Natural killer cell (primary cell): ENCODE measurements at places on chromosomes 2 and 18. TPM values are rescaled to one million over a fixed set of nuclear protein-coding genes. Genes with fewer than 3 reads are reported as not detected.
A peak's percentile ranks its signal among the peaks of the same experiment; 100 is the strongest.

Gene CDH2
- total RNA-seq = 0.35 TPM

Gene FARSB
- 9.7 TPM for total RNA-seq

Gene SLC16A14
- total RNA-seq = 0.23 TPM

Gene IL37
- total RNA-seq = not detected

Gene LAMA1
- not detected for total RNA-seq

Gene CD207
- total RNA-seq = not detected

Gene RAB6C
- total RNA-seq = 0.09 TPM

Gene PTPN4
- total RNA-seq = 283 TPM

Gene TMEM150A
- total RNA-seq = 10.9 TPM

Gene TRIB2
- total RNA-seq = 84.5 TPM

Gene TUBB6
- 0.97 TPM for total RNA-seq

Gene IL36G
- not detected for total RNA-seq

- H3K27ac ChIP-seq = no peak overlapping the region
- H3K36me3 ChIP-seq = peaks cover 42% of the 10 kb centered on the region
- DNase-seq = no peak
- no peak overlapping the region for H3K4me3 ChIP-seq
- no peaks in the 10 kb centered on the region for H3K27me3 ChIP-seq
Measured at GRCh38 chr18:68713131-68713530, 1.8 kb downstream of the TMX3 start.

DNA sequence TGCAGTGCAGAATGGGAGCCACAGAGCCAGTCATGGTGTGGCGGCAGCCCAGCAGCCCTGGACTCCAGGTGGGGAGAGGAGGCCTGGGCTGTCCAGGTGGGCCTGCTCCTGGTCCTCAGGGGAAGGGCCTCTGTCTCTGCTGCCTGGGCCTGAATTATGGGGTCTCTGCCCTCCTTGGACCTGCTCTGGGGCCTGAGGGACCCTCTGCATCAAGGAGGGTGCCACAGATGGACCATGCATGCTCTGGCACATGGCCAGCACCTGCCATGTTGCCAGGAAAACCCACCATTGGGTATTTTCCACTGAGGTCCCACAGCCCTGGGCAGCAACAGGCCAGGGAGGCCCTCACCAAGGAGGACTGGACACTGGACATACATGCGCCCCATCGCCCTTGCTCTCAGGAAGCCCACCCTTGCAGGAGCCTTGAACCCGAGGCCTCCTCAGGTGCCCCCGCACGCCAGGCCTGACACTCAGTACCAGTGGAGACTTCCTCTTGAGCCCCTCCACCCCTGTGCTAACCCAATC is 107.1 kb downstream of the NDUFA10 start:
- H3K27ac ChIP-seq = no peak overlapping the region
- H3K27me3 ChIP-seq = no peaks in the 10 kb centered on the region
- no peak for DNase-seq
- peaks cover 7% of the 10 kb centered on the region for H3K4me1 ChIP-seq
- H3K36me3 ChIP-seq = no peaks in the 10 kb centered on the region
- H3K4me3 ChIP-seq = no peak overlapping the region

- H3K4me1 ChIP-seq = peaks cover 18% of the 10 kb centered on the region
- DNase-seq = peak; percentile 40
- H3K36me3 ChIP-seq = no peaks in the 10 kb centered on the region
- no peaks in the 10 kb centered on the region for H3K27me3 ChIP-seq
- H3K4me3 ChIP-seq = peak overlapping the region; percentile 45
Measured at GRCh38 chr18:48539406-48540250, 797 bp downstream of the CTIF start.

DNA sequence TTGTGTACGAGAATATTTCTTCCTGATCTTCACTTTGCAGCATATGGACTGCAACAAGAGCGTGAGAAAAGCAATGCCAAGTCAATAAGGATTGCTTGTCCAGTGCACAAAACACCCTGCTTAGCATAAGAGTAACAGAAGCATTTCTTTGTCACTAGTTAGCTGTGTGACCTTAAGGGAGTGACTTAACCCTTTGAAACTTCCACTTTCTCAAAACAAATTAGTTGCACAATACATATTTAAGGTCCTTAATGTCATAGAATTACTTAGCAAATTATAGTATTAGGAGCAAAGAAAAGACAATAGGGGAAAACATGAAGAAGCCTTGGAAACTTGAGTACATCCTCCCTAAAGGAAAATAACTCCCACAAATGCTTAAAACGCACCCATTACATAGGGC is 230.1 kb downstream of the RNF152 start:
- no peaks in the 10 kb centered on the region for H3K27me3 ChIP-seq
- H3K4me3 ChIP-seq = no peak overlapping the region
- H3K4me1 ChIP-seq = no peaks in the 10 kb centered on the region
- H3K27ac ChIP-seq = no peak overlapping the region
- no peak for DNase-seq
- no peaks in the 10 kb centered on the region for H3K36me3 ChIP-seq

- H3K4me3 ChIP-seq = no peak overlapping the region
- H3K4me1 ChIP-seq = peaks cover 9% of the 10 kb centered on the region
- DNase-seq = no peak
Measured at GRCh38 chr2:176493909-176494308, 224.7 kb downstream of the MTX2 start.

DNA sequence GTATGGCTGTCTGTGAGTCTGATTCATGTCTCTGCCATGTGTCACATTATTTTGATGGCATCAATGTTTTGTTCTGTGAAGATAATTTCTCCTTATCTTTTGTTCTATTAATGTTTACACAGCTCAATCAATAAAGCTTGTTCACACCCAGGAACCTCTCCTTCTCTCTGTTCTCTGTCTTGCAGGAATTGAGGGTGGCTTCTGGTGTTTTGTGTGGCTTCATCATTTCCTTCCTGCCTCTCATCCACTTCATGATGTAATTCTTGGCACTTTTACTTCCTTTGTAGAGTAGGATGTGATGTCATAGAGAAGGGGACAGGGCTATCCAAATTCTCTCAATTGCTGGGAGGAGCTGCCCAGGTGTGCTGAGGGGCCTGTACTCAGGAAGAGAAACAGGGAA is 27.2 kb downstream of the ASXL3 start:
- DNase-seq = no peak
- no peak overlapping the region for H3K4me3 ChIP-seq
- H3K36me3 ChIP-seq = no peaks in the 10 kb centered on the region
- H3K27me3 ChIP-seq = no peaks in the 10 kb centered on the region
- H3K4me1 ChIP-seq = no peaks in the 10 kb centered on the region

DNA sequence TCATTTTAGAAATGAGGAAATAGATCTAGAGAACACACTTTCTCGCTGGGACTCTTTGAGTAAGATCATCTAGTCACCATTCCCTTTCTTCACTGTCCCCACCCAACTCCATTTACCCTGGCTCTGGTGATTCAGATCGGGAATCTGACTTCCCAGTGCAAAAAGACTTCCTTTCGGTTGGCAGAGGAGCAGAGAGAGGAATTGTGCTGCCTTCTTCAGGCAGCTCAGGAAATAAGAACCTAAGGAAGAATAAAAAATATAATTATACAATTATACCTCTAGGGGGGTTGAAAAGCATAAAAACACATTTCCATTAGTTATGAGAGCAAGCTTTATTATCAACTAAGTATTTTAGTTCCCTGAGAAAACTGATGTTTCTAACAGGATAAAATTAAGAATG is 9.3 kb upstream of the MPP4 start:
- no peak for DNase-seq
- no peaks in the 10 kb centered on the region for H3K27me3 ChIP-seq
- H3K4me1 ChIP-seq = no peaks in the 10 kb centered on the region
- no peak overlapping the region for H3K4me3 ChIP-seq
- peaks cover 38% of the 10 kb centered on the region for H3K36me3 ChIP-seq

DNA sequence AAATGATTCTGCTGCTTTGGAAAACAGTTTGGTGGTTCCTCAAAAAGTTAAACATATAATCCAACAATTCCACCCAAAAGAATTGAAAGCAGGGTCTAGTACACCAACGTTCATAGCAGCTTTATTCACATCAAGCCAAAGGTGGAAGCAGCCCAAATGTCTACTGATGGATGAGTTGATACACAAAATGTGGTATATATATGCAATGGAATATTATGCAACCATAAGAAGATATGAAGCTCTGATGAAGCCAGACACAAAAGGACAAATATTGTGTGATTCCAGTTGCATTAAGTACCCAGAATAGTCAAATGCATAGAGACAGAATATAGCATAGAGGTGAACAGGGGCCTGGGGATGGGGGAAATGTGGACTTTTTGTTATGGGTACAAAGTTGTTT is 269.3 kb downstream of the METTL4 start:
- no peak for DNase-seq
- peaks cover 2% of the 10 kb centered on the region for H3K27me3 ChIP-seq
- H3K4me3 ChIP-seq = no peak overlapping the region
- no peak overlapping the region for H3K27ac ChIP-seq
- H3K36me3 ChIP-seq = no peaks in the 10 kb centered on the region

DNA sequence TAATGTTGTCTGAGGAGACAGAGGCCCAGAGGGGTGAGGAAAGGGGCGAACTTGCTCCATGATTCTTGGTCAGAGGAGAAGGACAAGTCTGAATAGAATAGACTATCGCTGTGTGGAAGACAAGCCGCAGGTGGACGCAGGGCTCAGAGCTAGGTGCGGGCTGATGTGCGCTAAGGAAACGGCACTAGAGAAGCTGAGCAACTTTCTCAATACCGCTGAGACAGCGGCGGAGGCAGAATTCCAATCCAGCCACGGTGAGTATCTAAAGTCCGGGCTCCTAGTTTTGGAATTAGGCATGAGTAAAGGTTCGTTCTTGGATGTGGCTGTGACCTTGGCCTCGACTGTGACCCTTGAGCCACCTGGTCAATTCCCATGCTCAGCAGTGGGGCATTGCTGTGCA is 47.8 kb downstream of the CAPN13 start:
- no peaks in the 10 kb centered on the region for H3K36me3 ChIP-seq
- no peak overlapping the region for H3K27ac ChIP-seq
- H3K4me3 ChIP-seq = no peak overlapping the region
- no peak for DNase-seq
- no peaks in the 10 kb centered on the region for H3K27me3 ChIP-seq
- H3K4me1 ChIP-seq = no peaks in the 10 kb centered on the region

GRCh38 chr2:107448160-107448559 is 378.5 kb upstream of the RGPD4 start:
- no peak overlapping the region for H3K27ac ChIP-seq
- H3K27me3 ChIP-seq = no peaks in the 10 kb centered on the region
- no peaks in the 10 kb centered on the region for H3K4me1 ChIP-seq
- no peak overlapping the region for H3K4me3 ChIP-seq
- no peaks in the 10 kb centered on the region for H3K36me3 ChIP-seq
- no peak for DNase-seq

DNA sequence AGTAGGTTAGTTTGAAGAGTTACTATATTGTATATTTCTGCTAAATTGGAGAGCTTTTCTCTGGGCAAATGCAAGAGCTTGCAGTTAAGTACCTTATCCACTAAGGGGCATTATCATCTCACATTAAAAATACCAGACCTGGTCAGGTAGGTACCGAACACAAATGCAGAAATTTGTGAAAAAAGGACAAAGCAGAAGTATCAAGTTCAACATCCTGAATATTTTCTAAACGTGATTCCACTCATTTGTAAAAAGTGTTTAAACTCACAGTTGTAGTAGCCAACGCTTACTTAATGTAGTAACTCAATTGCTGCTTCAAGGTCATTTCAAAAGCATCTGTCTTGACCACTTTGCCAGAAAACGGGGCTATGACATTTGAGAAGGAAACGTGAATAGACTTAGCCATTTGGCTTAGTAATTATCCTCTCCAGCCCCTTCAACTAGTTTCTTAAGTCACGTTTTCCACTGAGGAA is 52.1 kb downstream of the CYRIA start:
- no peak for DNase-seq
- no peak overlapping the region for H3K4me3 ChIP-seq
- no peak overlapping the region for H3K27ac ChIP-seq
- H3K4me1 ChIP-seq = peaks cover 18% of the 10 kb centered on the region
- peaks cover 46% of the 10 kb centered on the region for H3K36me3 ChIP-seq
- no peaks in the 10 kb centered on the region for H3K27me3 ChIP-seq

DNA sequence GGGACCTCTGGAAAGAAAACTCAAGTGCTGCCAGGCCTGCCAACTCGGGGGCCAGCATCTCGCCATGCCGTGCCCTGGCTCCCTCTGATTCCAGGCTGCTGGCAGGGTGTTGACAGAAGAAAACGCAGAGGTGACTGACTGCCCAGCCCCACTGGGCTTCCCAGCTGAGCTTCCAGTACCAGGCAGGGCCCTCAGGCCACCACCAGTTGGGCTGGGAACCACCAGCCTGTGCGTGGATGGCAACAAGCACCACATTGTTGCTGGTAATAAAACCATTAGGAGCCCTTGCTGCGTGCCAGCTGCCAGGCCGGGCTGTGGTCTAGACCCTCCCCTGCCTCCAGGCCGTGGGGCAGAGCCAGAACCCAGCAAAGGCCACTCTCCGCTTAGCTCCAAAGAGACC is 9.2 kb downstream of the DNMT3A start:
- no peak overlapping the region for H3K27ac ChIP-seq
- H3K27me3 ChIP-seq = no peaks in the 10 kb centered on the region
- peaks cover 31% of the 10 kb centered on the region for H3K4me1 ChIP-seq
- DNase-seq = no peak

GRCh38 chr18:11309172-11309571 is 159.8 kb upstream of the PIEZO2 start:
- no peaks in the 10 kb centered on the region for H3K4me1 ChIP-seq
- H3K4me3 ChIP-seq = no peak overlapping the region
- no peaks in the 10 kb centered on the region for H3K36me3 ChIP-seq
- no peak for DNase-seq
- H3K27ac ChIP-seq = no peak overlapping the region

DNA sequence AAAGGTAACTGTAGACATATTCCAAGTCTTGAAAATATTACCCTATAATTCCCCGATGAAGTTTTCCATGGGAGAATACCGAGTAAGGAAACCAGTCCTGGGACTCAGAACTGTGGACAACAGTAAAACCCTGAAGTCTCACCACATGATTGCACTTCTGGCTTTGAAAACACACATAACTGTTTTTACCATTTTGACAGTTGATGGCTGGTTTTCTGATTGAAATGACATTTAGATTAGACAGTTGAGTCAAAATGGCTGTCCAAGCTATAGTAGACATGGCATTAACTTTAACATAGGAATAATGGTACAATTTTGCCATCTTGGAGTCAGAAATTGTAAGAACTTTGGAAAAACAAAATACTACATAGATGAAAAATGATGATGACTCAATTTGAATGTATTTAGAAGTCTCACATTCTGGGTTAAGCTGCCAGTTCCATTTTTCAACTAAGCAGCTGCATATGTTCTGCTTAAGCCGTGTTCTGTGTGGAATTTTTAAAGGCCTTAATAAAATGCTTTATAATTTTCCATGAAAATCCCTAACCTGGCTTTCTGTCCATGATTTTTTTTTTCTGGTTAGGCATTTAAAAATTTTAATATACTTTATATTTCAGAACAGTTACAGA is 38.3 kb upstream of the WIPF1 start:
- no peak overlapping the region for H3K4me3 ChIP-seq
- peaks cover 30% of the 10 kb centered on the region for H3K4me1 ChIP-seq
- DNase-seq = no peak
- H3K36me3 ChIP-seq = peaks cover 2% of the 10 kb centered on the region
- no peaks in the 10 kb centered on the region for H3K27me3 ChIP-seq

- H3K27me3 ChIP-seq = peaks cover 19% of the 10 kb centered on the region
- peaks cover 4% of the 10 kb centered on the region for H3K4me1 ChIP-seq
- no peak overlapping the region for H3K27ac ChIP-seq
- no peaks in the 10 kb centered on the region for H3K36me3 ChIP-seq
Measured at GRCh38 chr2:120740375-120740764, 4.7 kb downstream of the GLI2 start.
